Stimulated activated CD8-positive, alpha-beta memory T cell treated with anti-CD3 and anti-CD28 coated beads, Interleukin-15, amount 100 ng/mL, for 48 hours (primary cell): ENCODE measurements at places on chromosomes 2 and 18.

- no peak for DNase-seq
These were observed 60.3 kb downstream of the MEX3C start for GRCh38 chr18:51137026-51137729.

DNA sequence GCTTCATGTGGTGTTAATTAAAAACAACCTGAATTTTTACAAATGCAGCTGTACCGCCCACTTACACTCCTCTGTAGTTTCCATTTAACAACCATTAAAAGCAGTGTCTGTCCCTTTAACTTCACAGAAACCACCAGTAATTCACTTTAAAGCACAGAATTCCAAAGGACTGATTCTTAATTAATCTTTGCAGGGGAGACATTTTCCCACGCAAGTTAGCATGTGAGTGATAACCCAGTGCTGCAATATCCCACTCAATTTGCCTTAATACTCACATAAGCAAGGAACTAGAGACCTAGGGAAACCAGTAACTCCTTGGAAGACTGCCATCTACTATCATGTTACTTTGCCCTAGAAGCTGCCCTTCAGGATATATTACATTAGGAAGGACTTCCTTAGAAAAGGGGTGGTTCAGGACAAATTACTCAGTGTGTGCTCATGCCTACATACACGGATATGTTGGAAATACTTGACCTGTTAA is 102.3 kb downstream of the OSR1 start:
- DNase-seq = no peak

DNA sequence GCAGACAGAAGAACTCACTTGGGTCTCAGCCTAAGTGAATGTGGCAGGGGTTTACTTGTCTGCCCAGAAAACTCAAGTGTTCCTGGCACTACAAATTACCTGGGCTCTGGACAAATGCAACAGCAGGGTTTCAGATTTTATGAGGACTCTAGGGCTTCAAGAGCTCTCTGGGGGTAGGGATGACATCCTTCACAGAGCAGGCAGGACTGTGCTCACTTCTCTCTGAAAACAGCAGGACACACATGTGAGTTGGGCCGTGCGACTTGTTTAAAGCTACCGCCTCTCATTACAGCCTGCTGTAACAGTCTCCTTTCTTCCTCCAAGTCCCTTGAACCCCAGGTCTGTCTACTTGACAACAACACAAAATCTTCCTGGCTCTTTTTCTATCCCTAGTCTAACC is 212.6 kb downstream of the EN1 start:
- no peak for DNase-seq

- no peak for DNase-seq
These were observed 7.3 kb downstream of the SIX2 start for GRCh38 chr2:45001869-45002385.

- no peak for DNase-seq
These were observed 125.6 kb downstream of the FMNL2 start for GRCh38 chr2:152460567-152460966.
